Eye (tissue), 1 donor: ENCODE measurements at places on chromosomes 5 and 9.

DNA sequence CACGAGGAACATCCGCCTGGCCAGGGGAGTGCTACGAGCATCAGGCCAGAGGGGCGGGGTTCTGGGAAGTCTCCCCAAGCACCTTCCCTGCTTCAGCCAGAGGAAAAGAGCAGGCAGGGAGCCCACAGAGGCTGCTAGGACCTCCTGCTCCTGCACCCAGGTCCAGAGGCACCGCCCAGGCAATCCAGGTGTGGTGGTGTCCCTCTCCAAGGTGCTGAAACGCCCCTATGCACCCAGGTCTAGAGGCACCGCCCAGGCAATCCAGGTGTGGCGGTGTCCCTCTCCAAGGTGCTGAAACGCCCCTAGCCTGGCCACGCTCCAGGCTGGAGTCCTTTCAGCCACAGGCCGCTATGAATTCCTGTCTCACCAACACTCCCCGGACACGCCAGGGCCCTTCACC, 10.7 kb upstream of the UBAC1 start:
- peak; percentile 75 for DNase-seq

DNA sequence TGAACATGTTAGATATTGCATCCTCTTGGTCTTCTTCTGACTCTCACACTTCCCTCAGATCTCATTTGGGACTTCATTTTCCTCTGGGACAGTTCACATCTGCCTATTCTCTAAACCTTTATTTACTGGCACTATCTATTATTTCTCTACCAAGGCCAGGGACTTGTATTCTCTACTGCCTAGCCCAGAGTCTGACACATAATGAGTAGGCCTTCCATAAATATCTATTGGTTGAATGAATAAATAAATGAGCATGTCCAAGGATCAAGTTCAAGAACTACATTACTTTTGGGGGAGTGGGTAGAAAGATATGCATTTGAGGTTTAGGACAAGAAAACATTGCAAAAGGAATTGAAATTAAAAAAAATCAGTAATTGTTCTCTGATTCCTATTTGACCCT, 250.3 kb downstream of the TRIM32 start:
- DNase-seq = no peak

GRCh38 chr5:68243681-68244080, 28.1 kb downstream of the PIK3R1 start:
- DNase-seq = no peak

DNA sequence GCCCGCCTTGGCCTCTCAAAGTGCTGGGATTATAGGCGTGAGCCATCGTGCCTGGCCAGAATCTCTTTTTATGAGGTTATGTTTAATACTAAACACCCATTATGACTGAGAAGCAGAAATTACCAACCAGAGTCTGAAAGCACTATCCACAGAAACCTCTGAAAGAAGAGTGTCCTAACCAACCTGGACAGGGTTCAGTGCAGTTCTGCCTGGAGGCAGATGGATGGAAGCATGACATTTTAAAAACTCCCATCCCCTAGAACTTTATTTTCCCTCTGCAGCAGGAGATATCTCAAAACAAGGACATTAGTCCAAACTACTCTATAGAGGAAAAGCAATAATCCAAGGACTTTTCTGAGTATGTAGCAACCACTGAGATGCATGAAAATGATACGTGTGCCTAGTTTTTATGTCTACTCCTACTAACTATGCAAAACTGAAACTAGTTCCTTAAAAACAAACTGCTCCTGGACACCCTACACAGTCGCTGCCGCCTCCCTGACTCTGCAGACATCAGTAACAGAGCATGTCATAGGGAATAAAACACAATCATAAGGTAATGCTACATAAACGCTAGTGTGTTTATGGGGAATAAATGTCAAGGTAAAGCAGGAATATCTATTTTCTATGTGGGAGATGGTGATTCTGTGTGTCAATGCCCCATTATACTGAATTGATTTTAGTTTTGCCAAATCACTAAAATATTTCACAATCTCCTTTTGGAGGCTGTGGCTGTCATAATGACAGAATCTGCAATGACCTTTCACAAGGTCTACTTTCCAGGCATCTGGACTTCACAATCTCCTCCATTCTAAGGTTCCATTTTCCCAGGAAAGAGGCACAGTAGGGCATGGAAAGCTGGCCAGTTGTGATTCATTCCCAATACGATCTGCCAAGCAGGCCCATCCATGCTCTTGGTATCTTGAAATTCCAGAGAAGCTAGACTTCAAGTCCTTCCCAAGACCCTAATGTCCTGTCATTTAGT, 122.8 kb downstream of the SIL1 start:
- DNase-seq = no peak

DNA sequence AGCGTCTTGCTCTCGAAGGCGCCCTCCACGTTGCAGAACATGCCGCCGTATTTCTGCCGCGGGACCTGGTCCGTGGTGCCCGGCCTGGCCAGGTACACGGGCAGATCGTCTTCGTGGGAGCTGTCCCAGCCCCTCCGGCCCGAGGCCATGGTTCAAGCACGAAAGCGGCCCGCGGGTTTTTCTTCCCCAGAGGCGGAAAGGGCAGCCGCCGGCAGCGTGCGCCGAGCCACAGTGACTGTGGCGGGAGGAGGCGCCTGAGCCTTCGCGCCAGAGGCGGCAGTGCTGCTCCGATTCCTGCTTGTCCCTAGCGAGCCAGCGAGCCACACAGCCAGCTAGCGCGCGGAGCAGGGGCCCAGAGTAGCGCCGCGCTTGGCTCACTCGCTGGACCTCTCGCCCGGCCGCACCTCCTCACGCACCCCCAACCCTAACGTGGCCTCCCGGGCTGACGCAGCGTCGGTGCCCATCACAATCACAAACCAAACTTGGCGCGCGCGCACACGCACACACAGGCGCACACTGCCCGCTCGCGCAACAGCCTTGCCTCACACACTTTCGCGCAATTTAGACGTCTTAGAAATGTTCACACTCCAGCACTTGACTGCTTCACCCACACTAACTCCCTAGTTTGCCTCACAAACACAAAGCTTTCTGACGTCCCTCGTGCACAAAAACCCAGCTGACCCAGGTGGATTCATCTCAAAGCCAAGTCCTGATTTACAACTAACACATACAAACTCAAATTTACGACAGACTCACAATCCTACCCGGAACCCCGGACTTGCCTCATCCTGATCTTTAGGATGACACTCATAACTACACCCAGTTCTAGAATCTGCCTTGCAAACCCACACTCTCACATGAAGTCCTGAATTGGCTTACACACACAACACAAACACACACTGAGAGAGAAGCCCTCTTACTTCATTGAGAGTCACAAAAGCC, at the start of gene DPYSL3:
TSS of gene DPYSL3 (minus strand) at position 359 of the 942 bp plus-strand sequence. CDS start at position 149, 210 bp downstream.
- peak; percentile 86 for DNase-seq

GRCh38 chr5:16577677-16578076, 39.1 kb downstream of the RETREG1 start:
- no peak for DNase-seq

DNA sequence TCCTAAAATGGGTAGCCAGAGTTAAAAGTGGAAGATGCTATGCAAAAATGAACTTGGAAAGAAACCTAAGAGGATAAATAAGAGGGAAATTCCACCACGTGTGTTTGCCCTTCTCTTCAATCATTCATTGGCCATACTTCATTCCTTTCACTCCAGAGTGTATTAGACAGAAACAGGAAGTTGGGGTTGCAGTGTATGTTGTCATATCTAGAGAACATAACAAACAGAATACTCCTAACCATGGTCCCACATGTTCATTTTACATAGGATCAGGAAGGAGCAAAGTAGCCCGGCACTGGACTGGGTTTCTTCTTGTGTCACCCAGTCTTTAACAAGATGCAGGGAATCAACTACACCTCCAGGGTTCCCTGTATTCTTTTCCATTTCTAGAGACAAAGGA, 7.6 kb upstream of the GPBP1 start:
- DNase-seq = no peak

DNA sequence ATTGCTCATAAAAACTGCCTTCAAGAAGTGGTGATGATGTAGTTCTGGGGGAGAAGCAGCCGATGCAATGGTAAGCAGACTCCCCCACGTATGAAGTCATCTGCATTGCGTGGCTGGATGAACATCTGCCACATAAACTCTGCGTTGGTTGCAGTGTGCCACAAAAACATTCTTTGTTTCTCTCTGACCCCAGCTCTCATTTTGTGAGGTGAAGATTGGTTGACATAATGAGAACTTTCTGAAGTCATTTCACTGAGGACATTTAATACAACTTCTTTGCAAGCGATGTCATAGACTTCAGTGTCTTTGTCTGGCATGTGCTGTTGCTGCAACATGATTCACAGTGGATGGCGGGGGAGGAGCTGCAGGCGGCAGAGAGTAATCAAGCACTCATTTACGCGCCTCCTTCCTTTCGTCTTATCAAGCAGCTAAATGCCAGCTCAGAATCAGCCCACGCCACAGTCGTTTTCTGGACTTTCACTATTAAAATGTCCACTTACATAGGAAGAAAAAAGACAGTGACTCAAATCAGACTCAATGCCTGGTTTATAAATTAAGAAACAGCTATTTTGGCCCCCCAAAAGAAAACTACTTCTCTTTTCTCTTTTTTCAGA, 91.5 kb upstream of the NFIL3 start:
- DNase-seq = peak; percentile 56

DNA sequence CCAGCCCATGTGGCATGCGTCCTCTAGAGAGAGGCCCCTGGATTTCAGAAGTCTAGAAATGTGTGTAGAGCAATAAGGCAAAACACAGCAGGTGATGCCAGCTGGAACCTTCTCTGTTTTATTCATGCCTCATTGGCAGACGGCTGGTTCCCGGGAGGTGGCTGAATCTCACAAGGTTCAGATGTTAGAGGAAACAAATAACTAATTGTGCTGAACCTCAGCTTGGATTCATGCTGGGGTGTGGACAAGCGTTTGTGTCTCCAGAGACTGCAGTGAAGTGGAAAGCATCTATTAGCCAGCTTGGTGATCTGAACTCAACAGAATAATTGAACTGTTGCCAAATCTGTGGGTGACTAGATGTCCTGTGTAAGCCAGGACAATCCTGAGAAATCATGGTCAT, 131.1 kb upstream of the NR4A3 start:
- peak; percentile 71 for DNase-seq

- DNase-seq = peak; percentile 58
Measured at GRCh38 chr9:127694890-127695720, 11.7 kb upstream of the CFAP157 start.

DNA sequence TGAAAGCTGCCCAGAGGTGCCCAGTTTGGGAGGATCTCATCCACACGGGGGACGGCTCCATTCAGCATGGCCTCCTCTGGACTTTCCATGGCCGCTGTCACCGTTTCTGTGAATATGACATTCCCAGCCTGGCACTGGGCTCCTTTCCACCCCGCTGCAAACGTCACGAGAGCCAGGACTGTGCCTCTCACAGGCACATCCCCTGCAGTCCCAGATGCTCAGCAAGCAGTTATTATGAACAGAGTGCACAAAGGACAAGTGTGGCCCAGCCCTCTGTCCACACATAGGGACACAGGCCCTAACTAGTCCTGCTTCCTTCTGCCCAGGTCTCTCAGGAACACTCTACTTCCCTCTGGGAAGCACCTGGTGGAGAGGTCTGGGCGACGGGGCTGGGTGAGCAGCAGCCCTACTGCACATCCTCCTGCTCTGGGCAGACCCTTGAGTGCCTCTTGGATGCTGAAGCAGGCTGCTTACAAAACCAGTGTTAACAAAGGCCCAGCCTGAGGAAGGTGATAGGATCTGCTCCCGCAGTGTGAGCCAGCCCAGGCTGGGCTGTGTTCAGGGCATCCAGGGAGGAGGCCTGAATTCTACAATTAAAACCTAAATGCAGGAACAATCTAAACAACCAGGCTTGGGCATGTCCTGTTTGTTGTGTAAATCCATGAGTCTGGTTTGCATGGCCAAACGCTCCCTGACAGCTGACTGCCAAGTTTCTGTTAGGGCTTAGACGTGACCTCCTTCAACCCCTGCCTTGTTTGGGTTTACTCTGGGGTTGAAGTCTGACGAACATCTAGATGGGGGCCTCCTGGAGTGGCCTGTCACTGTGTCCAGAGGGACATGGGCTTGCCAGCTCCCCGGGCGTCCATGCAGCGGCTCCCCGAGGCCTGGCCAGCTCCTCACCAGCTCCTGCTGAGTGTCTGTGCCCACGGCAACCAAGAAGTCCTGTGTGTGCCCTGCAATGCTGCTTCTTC, 269.8 kb downstream of the GADD45G start:
- DNase-seq = peak; percentile 43
